ENCODE measurements at places on chromosomes 2 and 18.

- DNase-seq, result no peak
Measured at GRCh38 chr2:70009762-70010575, 48.5 kb upstream of the ASPRV1 start.

DNA sequence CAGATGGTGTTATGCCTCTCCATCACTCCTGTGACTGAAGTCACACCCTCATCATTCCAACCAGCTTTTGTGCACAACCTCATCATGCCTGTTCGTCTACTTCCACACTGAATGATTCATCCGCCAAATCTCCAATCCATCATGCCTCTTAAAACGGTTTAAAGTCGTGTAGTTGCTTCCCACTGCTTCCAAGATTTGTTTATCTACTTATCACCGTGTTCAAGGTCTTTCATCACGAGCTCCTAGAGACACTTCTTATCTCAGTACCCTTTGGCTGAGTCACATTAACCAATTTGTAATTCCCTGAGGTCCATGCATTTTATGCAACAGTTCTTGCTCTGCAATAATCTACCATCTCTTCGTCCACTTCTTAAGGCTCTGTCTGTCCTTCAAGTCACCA, 592.3 kb upstream of the ID2 start:
- no peak for DNase-seq

GRCh38 chr18:2471523-2471922, 99.8 kb downstream of the METTL4 start:
- DNase-seq, result no peak

DNA sequence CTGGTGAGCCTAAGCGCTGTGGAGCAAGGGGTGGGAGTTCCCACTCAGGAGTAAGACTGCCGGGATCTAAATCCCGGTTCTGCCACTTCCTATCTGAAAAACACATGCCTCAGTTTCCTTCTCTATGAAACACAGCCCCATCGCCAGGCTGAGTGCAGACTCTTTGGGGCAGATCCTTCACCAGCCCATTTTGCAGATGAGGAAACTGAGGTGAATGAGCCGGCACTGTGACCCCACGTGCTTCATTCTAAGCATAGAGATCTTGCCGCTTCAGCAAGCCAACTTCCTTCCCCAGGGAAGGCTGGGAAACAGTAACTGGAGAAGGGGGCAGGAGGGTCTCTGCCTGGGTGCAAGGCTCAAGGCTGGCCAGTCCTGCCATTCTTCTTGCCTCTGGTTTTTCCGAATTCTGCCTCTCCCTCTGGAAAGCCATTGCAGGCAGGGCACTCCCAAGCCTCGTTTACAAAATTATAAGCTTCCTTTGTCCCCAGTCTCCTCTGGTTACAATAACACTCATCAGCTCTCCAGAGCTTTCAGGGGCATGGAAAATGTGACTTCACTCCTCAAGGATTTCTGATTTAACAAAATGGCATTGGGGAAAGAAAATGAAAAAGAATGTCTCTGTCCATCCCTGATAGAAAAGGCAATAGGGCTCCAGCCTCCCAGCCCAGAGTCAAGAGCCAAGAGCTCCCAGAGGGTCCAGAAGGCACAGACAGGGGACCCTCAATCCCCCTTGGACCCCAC, 249.2 kb downstream of the TNS1 start:
- DNase-seq, result no peak

DNA sequence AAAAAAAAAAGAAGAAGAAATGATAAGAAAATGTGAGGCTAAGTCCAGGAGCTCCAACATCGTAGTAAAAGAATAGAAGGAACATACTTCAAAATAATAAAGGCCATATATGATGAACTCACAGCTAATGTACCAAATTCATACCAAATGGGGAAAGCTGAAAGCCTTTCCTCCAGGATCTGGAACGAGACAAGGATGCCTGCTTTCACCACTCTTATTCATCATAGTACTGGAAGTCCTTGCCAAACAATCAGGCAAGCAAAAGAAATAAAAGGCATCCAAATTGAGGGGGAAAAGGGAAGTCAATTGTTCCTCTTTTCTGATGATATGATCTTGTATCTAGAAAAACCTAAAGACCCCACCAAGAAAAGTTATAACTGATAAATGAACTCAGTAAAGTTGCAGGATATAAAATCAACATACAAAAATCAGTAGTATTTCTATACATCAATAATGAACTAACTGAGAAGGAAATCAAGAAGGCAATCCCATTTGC, 170.6 kb downstream of the METTL4 start:
- no peak for DNase-seq

GRCh38 chr2:206561962-206562361, 80.3 kb upstream of the FAM237A start:
- no peak for DNase-seq

DNA sequence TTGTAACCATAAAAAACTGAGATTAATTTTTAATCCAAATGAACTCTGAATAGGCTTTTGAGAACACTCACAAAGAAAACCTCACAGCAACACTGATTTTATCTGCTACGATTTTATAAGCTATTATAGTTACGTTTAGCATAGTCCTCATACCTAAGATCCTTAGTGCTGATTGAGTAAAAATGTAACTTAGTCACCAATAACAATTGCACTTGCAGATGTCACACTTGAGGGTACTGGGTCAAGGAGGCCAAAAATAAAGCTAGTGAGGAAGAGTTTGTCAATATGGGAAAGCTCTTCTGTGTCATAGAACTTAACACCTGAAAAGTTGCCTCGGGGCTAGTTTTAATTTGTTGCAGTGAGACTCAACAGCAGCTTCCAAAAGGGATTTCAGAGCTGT, 706.5 kb upstream of the FAM98A start:
- DNase-seq, result no peak

DNA sequence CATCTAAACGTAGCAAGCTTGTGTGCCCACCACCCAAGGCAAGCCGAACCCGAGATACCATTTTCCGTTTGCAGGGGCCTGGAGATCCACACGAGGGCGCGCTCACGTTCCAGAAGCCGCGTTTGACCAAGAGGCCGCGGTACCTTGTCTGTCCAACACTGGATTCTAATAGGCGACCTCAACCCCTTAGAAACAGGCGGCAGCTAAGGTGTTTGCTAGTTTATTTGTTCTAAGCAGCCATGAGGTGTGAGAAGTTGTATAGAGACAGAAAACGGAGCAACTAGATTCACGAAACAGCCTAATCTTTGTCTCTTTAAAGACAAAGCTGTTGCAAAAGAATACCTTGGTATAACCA, 4.2 kb downstream of the HOXD11 start:
- no peak for DNase-seq

- no peak for DNase-seq
Measured at GRCh38 chr2:241358470-241358869, 2.4 kb downstream of the FARP2 start.

GRCh38 chr2:44358503-44358902, 2.8 kb downstream of the PREPL start:
- DNase-seq, result peak; percentile 27

- DNase-seq, result no peak
Measured at GRCh38 chr2:195779491-195779890, 122.5 kb downstream of the SLC39A10 start.

DNA sequence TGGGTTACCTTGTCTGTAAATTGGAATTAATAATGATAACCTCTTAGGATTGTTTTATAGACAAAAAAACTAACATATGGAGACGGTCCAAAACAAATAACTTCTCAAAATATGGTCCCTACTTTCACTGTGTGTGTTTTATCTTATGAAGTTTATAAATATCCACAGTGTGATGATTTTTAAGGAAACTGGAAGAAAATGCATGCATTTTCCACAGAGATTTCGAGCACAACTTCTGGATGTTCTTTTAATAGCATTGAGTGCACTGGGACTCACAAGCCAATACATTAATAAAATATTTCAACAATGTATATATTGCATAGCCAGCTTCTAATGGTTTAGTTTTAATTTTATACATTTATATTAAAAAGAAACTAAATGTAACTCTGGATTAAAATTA, 87.9 kb upstream of the SPHKAP start:
- DNase-seq, result no peak
